NCI-H1092 treated with DMSO at 0.1 percent for 48 hours (cell line): ENCODE measurements at places on chromosomes 7 and 10.

- no peak for DNase-seq
These were observed 27.0 kb downstream of the HSPA12A start for GRCh38 chr10:116715341-116715740.

DNA sequence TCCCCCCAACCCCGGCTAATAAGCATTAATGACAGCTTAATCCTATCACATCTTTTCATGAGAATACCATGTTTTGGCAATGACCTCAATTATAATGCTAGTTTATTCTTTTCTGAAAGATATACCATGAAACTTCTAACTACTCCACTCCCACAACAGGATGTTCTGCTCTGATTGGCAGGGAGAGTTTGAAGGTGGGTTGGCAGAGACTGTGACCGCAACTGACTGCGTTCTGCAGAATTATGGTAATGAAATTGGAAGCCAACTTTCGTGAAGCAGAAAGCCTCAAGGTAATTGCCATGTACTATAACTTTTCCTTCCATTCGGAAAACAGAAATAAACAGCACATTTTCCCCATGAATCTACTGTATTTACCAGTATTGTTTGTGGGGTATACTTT lies 288.2 kb upstream of the SEMA3D start:
- DNase-seq: no peak

- no peak for DNase-seq
These were observed 295.8 kb upstream of the LRRTM3 start for GRCh38 chr10:66629996-66630395.

DNA sequence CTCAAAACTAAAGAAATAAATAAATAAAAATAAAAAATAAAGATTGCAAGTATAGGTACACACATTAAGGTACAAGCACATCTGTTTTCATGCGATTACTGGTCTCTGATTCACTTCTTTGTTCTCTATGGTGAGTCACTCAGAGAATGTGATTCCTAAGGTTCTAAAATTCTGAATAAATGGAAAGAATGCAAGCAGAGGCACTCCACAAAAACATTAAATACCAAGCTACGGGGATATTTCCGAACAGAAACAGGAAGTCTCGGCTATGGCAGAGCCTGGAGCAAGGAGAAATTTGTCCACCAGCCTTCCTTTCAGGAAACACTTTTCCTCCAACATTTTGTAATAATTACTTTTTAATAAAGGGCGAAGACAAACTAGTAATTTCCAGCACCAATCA lies 1.4 kb downstream of the VOPP1 start:
- no peak for DNase-seq

DNA sequence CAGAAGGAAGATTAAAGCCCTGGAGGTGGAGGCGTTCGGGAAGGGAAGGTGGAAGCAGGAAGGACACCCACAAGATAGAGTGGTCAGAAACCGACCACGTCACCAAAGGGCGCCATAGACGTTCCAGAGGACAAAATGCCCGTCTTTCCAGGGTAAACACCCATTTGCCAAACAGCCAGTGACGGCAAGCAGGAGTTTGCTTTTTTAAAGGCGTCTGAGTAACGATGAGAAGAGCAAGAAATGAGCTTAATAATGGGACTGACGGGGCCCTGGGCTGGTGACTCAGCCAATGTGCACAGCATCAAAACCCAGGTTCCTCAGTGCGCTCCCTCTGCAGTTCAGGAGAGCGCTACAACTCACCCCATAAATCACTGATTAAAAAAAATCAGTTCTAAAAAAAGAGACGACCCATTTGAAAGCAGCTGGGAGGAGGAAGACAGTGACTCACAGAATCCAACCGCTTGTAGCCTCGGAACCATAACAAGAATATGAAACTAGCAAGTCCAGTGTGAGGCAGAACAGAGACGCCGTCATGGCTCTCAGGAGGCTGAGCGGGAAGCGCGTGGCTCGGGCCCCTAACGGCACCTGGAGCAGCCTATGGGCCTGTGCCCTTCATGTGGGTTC lies 5.9 kb downstream of the DIP2C start:
- no peak for DNase-seq

DNA sequence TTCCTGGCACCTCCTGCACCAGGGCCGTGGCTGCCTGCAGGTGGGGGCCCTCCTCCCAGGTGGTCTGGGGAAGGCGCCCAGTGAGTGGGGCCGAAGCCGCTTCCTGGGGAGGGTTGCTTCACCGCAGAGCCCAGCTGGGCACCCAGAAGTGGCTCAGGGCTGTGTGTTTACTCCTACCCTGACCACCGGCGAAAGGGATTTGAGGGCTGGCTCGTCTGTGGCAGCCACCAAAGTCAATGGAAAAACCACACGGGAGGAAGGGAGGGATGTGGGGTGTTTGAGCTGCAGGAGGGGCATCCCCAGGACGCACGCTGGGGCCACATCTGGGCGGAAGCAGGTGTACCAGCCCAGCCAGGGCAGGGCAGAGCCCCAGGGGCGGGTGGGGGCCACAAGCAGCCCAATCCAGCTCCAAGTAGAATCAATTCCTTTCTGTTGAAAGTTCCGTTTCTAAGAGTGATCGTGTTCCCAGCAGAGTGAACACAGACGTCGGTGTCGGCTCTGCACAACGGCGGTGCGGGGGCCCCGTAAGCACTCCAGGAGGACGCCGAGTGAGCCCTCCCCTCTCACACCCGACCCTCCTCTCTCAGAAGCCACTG lies 69.9 kb downstream of the FOXL3 start:
- DNase-seq: no peak

- DNase-seq: no peak
These were observed 21.9 kb upstream of the GDF10 start for GRCh38 chr10:47278152-47278473.

DNA sequence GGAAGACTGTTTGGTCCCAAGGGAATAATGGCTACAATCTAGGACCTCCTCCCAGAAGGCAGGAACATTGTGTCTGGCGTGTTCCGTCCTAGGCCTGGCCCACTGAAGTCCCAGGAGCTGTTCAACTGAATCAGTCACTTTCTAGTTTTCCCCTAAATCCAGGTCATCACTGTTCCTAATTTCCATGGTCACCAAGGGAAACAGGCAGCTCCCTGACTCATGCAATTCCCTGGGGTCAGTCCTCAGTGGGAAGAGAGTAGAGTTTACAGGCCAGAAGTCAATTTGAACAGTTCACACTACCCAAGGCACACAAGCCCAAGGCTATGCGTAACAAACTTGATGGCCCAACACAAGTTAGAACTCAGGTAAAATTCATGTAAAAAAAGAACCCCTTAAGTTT lies 44.0 kb downstream of the CREB3L2 start:
- DNase-seq: no peak

- peak; percentile 85 for DNase-seq
These were observed 40.4 kb downstream of the MTURN start for GRCh38 chr7:30175180-30175579.

DNA sequence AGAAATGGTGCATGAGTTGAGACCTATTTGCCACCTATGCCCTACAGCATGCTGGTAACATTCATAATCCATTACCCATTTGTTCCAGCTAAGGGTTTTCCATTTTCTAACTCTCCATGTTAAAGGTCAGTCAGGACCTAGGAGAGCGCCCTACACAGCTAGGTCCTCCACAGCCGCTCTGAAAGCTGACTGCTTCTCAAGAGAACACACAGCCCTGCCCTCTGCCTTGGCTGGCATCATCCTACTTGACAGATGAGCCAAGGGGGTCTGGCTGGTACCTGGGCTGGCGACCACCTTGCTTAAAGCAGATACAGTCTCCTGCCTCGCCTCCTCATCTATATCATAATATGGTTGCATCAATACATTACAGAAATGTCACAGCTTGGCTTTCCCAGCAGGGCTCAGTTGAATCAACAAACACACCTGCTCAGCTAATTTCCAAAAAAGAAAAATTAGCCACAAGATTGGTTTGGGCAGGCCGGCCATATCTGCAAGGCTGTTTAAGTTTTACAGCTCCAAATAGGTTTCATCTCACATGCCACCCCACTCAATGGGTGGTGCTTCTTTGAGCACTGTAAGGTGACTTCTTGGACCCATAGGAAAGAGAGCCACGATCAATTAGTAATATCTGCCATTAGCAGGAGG lies 17.3 kb downstream of the TLL2 start:
- no peak for DNase-seq

DNA sequence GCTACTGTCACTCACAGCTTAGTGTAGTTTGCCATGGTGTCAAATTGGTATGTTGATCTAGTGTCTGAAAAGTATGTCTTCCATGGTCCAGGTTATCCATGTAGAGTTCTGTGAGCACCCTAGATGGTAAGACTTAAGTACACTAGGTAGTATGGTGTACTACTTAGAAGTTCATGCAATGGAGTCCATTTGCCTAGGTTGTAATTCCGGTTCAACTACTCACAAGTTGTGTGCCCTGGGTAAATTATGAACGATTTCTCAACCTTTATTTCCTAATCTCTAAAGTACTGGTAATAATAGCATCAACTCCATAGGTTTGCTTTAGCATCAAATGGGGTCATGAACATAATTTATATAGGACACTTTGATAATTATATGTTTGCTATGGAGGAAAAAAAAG lies 666.2 kb upstream of the CELF2 start:
- DNase-seq: no peak

DNA sequence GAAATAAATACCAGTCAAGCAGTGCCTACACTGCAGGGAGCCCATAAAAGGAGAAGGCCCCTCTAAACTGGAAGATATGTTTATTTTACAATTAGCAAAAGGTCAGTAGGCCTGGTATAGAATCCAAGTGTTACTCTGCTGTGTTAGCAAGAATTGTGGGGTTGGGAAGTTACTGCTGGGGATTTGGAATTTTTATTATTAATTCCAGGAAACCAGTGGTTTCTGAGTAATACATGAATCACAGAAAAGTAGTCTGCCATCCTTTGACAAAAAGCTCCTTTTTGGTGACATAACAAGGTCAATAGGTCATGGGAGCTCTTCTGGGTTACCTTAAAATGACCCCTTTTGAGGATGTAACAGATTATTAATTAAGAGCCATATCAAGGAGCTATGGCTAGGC lies 67.4 kb downstream of the ZNF92 start:
- DNase-seq: no peak

DNA sequence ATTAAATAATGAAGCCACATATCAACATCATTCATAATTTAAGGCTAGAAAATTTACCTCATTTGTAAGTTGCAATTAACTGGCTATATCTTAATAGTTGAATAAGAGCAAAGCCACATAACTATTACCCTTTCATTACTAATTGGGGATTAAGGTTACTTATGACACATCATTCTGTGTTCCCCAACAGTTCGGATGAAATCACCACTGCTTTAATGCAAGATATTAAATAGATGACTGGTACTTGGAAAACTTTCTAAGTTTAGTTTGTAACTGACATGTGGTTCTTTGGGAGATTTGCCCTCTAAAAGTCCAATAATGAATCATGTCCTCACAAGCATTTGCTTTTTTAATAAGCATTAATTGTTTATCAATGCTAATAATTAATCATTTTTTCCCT lies 109.1 kb downstream of the MTERF1 start:
- DNase-seq: no peak

DNA sequence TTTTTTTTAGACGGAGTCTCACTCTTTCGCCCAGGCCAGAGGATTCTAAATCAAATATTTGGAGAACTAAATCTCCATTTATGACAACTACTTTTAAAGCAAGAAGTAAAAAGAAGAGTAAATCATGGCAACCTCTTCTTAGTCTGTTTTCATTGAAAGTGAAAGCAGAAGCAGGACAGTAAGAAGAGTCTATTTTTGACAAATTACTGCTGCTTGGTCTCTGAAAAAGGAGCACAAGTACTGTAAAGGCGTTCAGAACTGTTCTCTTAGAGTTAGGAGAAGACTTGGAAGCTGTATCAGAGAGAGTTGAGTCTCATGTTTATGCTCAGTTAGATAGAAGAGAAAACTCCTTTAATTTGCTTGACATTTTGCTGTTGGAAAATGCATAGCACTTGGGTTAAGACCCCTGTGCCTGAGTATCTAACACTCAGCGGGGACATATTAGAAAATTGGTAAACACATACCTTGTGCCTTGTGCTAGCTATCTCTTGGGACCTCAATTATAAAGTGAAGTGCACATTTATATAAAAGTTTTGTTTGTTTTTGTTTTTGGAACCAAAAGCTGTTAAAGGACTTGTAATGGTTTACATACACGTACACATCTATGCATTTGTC lies 433.0 kb downstream of the ANKRD7 start:
- no peak for DNase-seq

- DNase-seq: no peak
These were observed 55.7 kb downstream of the KLRG2 start for GRCh38 chr7:139427788-139428187.

GRCh38 chr10:34205452-34205851 lies 609.6 kb downstream of the PARD3 start:
- DNase-seq: no peak

- DNase-seq: peak; percentile 3
These were observed 1.0 kb downstream of the TLL2 start for GRCh38 chr10:96512524-96513304.

GRCh38 chr7:101626758-101627157 lies 2.3 kb downstream of the MYL10 start:
- no peak for DNase-seq

- DNase-seq: no peak
These were observed 97.4 kb downstream of the SVOPL start for GRCh38 chr7:138603549-138604318.

GRCh38 chr7:92634205-92634604 lies 44.0 kb upstream of the FAM133B start:
- DNase-seq: no peak

DNA sequence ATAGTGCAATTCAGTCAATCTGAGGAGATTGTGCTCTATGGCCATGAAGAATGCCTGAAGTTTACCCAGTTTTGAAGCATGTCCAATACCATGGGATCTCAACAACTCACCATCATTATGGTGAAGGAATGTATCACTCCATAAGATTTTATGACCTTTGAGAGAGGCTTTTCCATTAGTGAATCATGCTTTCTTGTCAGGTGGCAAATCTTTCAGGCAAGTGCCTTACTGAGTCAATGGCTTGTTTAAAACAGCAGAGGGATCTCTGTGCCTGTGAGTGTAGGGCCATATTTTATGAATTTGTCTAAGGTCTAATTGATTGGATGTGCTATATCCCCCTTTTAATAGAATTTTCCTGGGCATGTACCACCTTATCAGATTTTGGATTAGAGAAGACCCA lies 131.5 kb downstream of the CCDC7 start:
- no peak for DNase-seq
